Left kidney (tissue), 8 donors: ENCODE measurements at places on chromosomes 12 and 14. TPM values are rescaled to one million over a fixed set of nuclear protein-coding genes. Genes with fewer than 3 reads are reported as not detected.
A peak's percentile ranks its signal among the peaks of the same experiment; 100 is the strongest.

The KRT2 gene
- not detected for polyA plus RNA-seq

GRCh38 chr12:116159593-116160200 lies 117.8 kb downstream of the MED13L start:
- DNase-seq, result no peak

GRCh38 chr14:101347893-101348777 lies 213.2 kb upstream of the DIO3 start:
- no peak for DNase-seq

The PROX2 gene
- polyA plus RNA-seq, result 4.3 TPM

DNA sequence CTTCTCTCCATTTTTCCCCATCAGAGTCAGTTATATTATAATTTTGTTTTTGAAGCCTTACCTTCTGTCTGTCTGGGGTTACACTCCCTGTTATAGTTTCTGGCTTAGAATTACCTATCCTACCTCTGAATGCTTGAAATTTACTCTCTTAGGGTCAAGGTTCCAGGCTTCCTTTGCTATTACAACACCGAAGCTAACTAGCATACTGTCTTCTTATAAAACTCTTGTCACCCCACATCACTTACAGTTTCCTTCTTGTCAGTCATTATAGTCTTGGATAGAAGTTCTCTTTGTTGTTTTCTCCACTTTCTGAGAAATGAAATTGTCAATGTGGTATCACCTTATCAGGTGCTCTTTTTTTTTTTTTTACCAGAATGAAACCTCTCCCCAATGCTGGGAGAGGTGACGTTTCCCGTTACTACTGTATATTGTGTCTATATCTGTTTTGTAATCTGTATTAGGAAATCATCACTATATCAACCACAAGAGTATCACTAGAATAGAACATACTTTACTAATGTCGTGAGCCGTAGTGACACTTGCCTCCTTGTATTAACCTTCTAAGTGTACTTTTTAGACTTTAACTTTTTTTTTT lies 69.2 kb upstream of the PSMA6 start:
- no peak for DNase-seq

DNA sequence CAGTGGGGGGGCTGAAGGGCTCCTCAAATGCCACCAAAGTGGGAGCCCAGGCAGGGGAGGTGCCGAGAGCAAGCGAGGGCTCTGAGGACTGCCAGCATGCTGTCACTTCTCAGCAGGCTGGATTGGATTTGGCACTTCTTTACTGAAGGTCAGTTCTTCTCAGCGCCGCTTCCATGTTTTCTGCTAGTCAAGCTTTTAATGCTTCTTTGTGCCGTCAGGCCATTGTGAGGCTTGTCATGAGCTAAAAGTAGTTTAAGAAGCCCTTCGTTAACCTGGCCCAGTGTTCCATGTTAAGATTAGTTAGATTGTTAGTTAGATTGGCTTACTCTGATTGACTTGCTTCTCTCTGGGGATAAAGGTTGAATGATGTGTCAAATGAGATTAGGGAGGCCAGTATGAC lies 13.4 kb downstream of the GABARAPL1 start:
- no peak for DNase-seq

DNA sequence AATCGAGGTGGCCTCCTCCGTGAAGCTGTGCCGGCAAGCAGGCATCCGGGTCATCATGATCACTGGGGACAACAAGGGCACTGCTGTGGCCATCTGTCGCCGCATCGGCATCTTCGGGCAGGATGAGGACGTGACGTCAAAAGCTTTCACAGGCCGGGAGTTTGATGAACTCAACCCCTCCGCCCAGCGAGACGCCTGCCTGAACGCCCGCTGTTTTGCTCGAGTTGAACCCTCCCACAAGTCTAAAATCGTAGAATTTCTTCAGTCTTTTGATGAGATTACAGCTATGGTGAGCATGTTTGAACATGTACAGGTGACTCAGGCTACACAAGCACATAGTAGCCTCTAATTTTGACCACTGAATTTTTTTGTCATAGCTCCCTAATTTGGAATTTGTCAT lies 59.7 kb downstream of the ATP2A2 start:
- DNase-seq, result no peak

GRCh38 chr14:33790996-33791395 lies 159.9 kb downstream of the EGLN3 start:
- no peak for DNase-seq

DNA sequence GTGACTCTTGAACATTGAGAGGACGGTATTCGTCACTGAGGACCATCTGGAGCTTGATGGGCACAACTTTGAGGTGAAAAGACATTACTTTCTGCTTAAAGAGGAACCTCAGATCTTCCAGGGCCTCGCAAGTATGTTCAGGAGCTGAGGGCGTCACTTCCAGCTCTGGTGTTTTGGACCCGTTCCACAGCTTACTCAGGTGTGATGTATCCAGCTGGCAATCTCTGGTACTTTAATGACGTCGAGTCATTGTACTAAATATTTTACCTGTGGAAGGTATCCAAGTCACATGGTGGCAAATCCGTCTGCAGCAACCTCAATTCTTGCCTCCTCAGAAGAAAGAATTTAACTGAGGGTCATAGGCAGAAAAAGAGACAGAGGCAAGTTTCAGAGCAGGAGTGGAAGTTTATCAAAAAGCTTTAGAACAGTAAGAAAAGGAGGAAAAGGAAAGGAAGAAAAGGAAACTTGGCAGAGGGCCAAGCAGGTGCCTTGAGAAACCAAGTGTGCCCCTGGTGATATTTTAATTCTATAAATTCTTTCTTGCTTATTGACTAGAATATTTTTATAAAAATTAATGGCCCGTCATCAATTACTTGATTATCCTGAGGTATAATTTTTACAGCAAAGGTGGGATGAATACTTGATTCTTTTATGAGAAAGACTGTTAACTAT lies 250.6 kb downstream of the AEBP2 start:
- no peak for DNase-seq

The NPFF gene
- polyA plus RNA-seq, result 2.1 TPM

- DNase-seq, result no peak
Observed at GRCh38 chr12:96751626-96752025, 155.4 kb upstream of the NEDD1 start.

GRCh38 chr12:64740646-64741045 lies 18.6 kb downstream of the GNS start:
- no peak for DNase-seq

The TPPP2 gene
- polyA plus RNA-seq, result 2.7 TPM

DNA sequence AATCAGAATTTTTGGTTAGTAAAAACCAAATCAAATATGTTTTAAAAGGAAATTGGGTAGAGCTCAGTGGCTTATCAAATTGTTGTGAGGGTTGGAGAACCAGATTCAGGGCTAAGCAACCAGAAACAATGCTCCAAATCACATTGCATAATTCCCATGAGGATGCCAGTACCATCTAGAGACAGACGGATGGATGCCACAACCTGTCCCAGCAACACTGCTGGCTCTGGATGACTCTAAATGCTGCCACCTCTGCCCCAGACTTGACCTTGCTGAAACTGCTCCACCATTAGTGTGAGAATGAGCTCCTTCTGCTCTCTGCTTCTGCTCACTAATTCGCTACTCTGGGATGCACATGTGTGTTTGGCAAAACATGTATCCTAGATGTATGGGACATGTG lies 43.9 kb downstream of the FRS2 start:
- no peak for DNase-seq

DNA sequence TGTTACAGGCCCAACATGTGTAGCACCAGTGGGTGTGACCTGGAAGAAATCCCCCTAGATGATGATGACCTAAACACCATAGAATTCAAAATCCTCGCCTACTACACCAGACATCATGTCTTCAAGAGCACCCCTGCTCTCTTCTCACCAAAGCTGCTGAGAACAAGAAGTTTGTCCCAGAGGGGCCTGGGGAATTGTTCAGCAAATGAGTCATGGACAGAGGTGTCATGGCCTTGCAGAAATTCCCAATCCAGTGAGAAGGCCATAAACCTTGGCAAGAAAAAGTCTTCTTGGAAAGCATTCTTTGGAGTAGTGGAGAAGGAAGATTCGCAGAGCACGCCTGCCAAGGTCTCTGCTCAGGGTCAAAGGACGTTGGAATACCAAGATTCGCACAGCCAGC lies 8.6 kb downstream of the BCL2L14 start:
- DNase-seq, result no peak

DNA sequence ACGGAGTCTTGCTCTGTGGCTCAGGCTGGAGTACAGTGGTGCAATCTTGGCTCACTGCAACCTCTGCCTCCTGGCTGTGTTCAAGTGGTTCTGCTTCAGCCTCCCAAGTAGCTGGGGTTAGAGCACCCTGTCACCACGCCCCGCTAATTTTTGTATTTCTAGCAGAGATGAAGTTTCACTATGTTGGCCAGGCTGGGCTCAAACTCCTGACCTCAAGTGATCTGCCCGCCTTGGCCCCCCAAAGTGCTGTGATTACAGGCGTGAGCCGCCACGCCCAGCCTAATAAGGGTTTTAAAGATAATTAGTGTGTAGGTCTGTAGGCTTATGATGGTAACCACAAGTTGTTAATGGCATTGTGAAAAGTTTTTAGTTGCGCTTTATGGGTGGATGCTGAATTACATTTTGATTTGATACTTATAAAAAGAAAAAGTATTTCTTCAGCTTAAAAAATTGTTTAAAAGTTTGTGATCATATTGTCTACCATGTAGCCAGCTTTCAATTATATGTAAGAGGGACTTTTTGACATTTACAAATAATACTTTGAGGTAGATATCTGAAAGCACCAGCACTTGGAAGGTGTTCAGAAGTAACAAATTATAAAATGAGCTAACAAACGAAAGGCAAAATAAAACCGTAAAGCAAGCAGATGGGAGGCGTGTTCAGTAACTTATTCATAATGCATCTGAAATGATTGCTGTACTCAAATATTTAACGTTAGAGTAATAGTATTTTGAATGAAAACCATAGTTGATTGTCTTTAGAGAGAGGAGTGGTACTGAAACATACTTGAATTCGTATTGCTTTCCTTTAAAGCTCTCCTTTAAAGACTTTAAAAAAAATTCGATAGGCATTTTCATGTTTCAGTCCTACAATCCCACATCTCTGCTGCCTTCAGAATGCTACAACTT lies 37.1 kb downstream of the MDM2 start:
- no peak for DNase-seq

DNA sequence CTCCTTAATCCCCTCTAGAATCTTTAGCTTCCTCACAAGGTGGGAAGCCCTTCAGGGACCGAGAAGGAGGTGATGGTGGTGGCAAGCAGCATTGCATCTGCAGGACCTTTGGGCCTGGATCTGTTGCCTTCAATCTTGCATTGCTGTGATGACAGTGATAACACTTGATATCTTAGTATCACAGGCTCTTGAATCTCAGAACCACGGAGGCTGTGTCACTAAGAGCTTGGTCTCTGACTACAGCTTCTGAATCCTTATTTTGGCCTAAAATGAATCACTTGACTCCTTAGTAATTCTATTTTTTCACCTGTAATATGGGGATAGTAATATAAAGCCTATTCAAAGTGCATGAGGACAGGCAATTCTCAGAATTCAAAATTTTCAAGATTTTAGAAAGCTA lies 8.9 kb upstream of the AMN1 start:
- DNase-seq, result no peak

GRCh38 chr12:39586816-39587215 lies 32.8 kb downstream of the ABCD2 start:
- DNase-seq, result no peak

GRCh38 chr14:103746701-103747100 lies 31.1 kb downstream of the ZFYVE21 start:
- DNase-seq, result no peak

DNA sequence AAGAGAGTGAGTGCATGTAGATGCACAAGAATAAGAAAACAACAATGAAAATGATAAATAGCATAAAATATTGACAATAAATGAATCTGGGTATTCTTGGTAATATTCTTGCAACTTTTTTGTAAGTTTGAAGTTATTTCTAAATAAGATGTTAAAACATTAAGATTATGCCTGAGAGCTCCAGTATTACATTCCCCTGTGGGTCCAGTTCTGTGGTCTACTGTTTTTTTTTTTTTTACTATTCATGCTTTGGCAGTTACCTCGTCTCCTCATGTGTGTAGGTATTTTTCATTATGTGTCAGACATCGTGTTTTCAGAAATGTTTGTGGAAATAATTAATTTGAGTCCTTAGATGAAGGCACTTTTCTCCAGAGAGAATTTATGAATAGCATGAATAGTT lies 386.2 kb downstream of the AACS start:
- DNase-seq, result no peak

GRCh38 chr12:32106517-32107358 lies at the start of gene BICD1:
BICD1 (plus strand) TSS chr12:32106847; CDS start chr12:32107332, 485 bp downstream.
- peak; percentile 89 for DNase-seq

The TSPAN19 gene
- 0.88 TPM for polyA plus RNA-seq

The PRKD1 gene
- polyA plus RNA-seq, result 34.7 TPM

GRCh38 chr14:36915081-36915480 lies 253.4 kb downstream of the PAX9 start:
- peak; percentile 26 for DNase-seq

GRCh38 chr14:56244138-56244789 lies 126.1 kb downstream of the PELI2 start:
- DNase-seq, result no peak

- DNase-seq, result peak; percentile 92
Observed at GRCh38 chr14:105489542-105490266, 1.3 kb upstream of the TEDC1 start.

DNA sequence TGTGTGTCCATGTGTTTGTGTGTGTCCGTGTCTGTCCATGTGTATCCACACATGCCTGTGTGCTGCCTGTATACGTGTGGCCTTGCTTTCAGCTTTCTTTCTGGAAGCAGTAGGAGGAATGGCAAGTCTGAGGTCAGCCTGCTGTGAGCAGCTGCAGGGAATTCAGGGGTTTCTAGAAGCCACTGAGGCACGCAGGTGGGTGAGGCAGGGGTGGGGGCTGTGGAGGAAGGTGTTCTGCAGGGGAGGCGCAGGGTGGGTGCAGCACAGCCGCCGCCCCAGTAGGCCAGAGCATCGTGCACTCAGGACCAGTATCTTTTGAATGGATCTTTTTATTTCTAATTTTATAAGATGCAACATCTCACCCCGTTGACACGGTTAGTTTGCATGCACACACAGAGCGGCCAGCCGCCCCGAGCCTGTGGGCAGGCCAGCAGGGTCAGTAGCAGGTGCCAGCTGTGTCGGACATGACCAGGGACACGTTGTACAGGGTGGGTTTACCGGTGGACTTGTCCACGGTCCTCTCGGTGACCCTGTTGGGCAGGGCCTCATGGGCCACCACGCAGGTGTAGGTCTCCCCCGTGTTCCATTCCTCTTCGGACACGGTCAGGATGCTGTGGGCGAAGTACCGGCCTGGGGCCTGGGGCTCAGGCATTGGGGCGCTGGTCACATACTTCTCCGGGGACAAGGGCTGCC lies 327.7 kb downstream of the TMEM121 start:
- DNase-seq, result no peak

The GLIPR1L1 gene
- 0.43 TPM for polyA plus RNA-seq

The CLEC4C gene
- polyA plus RNA-seq, result 0.23 TPM

- no peak for DNase-seq
Observed at GRCh38 chr12:82099216-82099615, 259.0 kb downstream of the CCDC59 start.

GRCh38 chr14:94328196-94328595 lies 5.1 kb upstream of the SERPINA6 start:
- no peak for DNase-seq

The AKAP3 gene
- polyA plus RNA-seq, result 2.6 TPM

The ALDH1L2 gene
- 1.2 TPM for polyA plus RNA-seq

- DNase-seq, result no peak
Observed at GRCh38 chr14:24178399-24179178, 6.7 kb downstream of the REC8 start.

The HOXC10 gene
- 62.2 TPM for polyA plus RNA-seq

- DNase-seq, result no peak
Observed at GRCh38 chr12:106878804-106879203, 76.9 kb upstream of the TMEM263 start.
